Temporal lobe (tissue), 4 donors: ENCODE measurements at places on chromosomes 5 and 9. TPM values are rescaled to one million over a fixed set of nuclear protein-coding genes. Genes with fewer than 3 reads are reported as not detected.

The CNTNAP3B gene
- 17.7 TPM for total RNA-seq

The CNOT8 gene
- 92.9 TPM for total RNA-seq

The PHF24 gene
- 25.6 TPM for total RNA-seq

The FAM78A gene
- 1.2 TPM for total RNA-seq

The PRDM9 gene
- total RNA-seq: not detected

The PCSK1 gene
- total RNA-seq: 1.2 TPM

The PCDHB10 gene
- 14.5 TPM for total RNA-seq

The ISL1 gene
- 0.49 TPM for total RNA-seq

The DNAJC25 gene
- total RNA-seq: 3.9 TPM

The GABRG2 gene
- 26.1 TPM for total RNA-seq

The TMEM38B gene
- 14.0 TPM for total RNA-seq

The C5 gene
- total RNA-seq: 5.9 TPM

The CATSPER3 gene
- total RNA-seq: not detected

The MEIKIN gene
- not detected for total RNA-seq

The FOXD4L5 gene
- total RNA-seq: not detected

The LRRC14B gene
- total RNA-seq: 0.25 TPM

The OR1L4 gene
- total RNA-seq: not detected

The OR1Q1 gene
- not detected for total RNA-seq

The GDA gene
- 22.6 TPM for total RNA-seq

The PAEP gene
- total RNA-seq: not detected

The FABP6 gene
- total RNA-seq: 2.2 TPM

The GARNL3 gene
- 49.7 TPM for total RNA-seq

The NOXA1 gene
- total RNA-seq: 2.0 TPM

The ANKRD34B gene
- 0.25 TPM for total RNA-seq

The JADE2 gene
- 3.4 TPM for total RNA-seq

The ADGRD2 gene
- total RNA-seq: 0.25 TPM

The IL7R gene
- total RNA-seq: 0.98 TPM

The NACC2 gene
- total RNA-seq: 3.9 TPM

The CLK4 gene
- total RNA-seq: 31.5 TPM

The CRHBP gene
- total RNA-seq: 4.9 TPM

The OR13C8 gene
- total RNA-seq: not detected

The LHX3 gene
- total RNA-seq: under 0.01 TPM

The RMI1 gene
- 17.2 TPM for total RNA-seq

The ARID3C gene
- total RNA-seq: not detected

The CDKN2B-AS1 gene
- 0.25 TPM for total RNA-seq

The C5orf63 gene
- 3.4 TPM for total RNA-seq

The LIFR gene
- 43.5 TPM for total RNA-seq

The TPPP gene
- 12.5 TPM for total RNA-seq

The SLC34A3 gene
- total RNA-seq: not detected

The SLC6A19 gene
- under 0.01 TPM for total RNA-seq

The XRCC4 gene
- 8.1 TPM for total RNA-seq

The SPINK7 gene
- total RNA-seq: not detected

The PPP2R2B gene
- total RNA-seq: 91.0 TPM

The PKD2L2 gene
- total RNA-seq: under 0.01 TPM
